ENCODE measurements at places on chromosomes 4 and X.

DNA sequence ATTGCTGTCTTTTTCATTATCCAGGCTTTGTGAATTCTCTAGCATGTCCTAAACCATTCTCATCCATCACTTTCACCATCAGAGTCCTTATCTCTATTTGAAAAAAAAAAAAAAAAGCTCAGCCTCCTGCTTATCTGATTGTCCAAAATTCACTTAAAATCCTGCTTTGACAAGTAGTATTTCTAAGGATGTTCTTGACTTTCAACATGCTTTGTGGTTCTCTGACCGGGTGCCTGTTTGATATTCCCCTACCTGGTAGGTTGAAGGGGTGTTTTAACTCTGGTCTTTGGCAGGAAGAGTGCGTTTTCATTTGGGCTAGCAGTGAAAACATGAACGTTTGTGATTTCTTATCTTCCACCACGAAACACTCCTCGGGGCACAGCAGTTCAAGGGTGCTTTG is 17.3 kb upstream of the BBS12 start:
- no peak for DNase-seq

- no peak for DNase-seq
Observed at GRCh38 chrX:138669693-138670092, 41.8 kb downstream of the FGF13 start.

- no peak for DNase-seq
Observed at GRCh38 chr4:4440333-4441061, 53.6 kb downstream of the NSG1 start.

GRCh38 chr4:185092535-185093197 is 50.4 kb upstream of the SLC25A4 start:
- DNase-seq: no peak

GRCh38 chrX:110675886-110676285 is 119.7 kb downstream of the CHRDL1 start:
- DNase-seq: no peak

DNA sequence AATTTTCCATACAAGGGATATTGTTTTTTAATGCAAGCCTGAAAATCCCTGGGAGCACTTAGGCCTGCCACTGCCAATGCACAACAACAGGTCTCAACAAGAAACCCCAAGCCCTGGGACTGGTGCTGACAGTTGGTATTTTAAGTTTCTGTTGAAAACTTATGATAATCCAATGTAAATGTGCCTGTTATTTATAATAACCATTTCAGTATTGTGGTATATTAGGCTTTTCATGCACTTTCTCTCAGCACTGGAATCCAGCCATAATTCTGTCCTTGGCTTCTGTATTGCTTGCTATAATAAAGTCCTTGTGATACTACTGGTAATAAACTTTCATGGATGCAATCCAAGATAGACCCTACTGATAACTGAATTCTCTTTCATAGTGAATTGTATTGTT is 218.9 kb downstream of the PCDH7 start:
- no peak for DNase-seq

- DNase-seq: no peak
Observed at GRCh38 chr4:48195853-48196252, 61.8 kb upstream of the TXK start.

DNA sequence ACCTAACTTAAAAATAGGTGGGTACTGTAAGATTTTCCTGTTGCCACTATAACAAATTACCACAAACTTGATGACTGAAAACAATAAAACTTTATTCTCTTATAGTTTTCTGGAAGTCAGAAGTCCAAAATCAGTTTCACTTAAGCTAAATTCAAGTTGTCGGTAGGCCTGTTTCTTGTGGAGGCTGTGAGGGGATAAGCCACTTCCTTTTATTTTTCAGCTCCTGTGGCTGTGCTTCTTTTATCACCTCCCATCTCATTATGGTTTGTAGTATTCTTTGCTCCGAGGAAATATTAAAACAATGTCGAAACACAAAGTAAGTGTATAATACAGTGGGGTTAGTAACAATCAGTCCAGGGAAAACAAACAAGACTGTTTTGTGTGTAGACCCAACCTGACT is 610.5 kb upstream of the TECRL start:
- no peak for DNase-seq

GRCh38 chr4:26208237-26208994 is 112.4 kb upstream of the RBPJ start:
- no peak for DNase-seq

GRCh38 chr4:2935762-2936743 is 27.2 kb downstream of the NOP14 start:
- DNase-seq: no peak

DNA sequence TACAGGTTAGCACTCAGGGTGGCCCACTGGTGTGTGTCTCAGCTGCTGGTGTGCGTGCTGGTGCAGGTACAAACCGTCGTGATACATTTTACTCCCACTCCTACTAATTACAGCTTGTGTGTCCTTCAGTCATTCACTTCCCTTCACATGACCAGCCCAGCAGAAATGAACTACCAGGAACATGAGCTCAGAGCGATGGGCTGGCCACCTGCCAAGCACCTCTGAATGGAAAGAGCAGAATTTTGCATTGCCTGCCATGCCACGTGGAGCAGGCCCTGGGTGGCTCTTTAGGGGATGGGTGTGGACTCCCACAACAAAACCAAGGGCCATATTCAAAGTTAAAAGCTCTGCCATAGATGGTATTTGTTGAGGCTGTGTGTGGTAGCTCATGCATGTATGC is 58.9 kb upstream of the PGM2 start:
- no peak for DNase-seq

GRCh38 chr4:110008540-110008939 is 95.9 kb downstream of the EGF start:
- no peak for DNase-seq

GRCh38 chr4:124632439-124632838 is 80.1 kb downstream of the ANKRD50 start:
- no peak for DNase-seq

DNA sequence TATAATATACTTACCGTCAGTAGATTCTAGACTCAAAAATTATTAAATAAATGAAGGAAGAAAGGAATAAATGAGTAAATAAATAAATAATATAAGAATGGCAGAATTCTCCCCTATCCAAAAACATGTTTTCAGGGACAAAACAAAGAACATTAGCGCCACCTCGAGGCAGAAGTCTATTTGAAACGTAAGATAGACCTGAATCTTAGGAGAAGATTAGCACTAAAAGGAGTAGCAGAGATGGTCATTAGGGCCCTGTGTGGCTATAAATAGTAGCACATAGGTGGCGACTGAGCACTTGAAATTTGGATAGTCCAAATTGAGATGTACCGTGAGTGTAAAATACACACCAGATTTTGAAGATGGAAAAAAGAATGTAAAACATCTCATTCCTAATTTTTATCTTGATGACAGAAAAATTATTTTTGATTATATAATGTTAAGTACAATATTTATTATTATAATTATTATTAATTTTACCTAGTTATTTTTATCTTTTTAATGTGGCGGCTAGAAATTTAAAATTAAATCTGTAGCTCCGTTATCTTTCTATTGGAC is 24.3 kb upstream of the SRD5A3 start:
- DNase-seq: no peak

GRCh38 chrX:121496966-121497365 is 449.6 kb downstream of the GLUD2 start:
- no peak for DNase-seq

DNA sequence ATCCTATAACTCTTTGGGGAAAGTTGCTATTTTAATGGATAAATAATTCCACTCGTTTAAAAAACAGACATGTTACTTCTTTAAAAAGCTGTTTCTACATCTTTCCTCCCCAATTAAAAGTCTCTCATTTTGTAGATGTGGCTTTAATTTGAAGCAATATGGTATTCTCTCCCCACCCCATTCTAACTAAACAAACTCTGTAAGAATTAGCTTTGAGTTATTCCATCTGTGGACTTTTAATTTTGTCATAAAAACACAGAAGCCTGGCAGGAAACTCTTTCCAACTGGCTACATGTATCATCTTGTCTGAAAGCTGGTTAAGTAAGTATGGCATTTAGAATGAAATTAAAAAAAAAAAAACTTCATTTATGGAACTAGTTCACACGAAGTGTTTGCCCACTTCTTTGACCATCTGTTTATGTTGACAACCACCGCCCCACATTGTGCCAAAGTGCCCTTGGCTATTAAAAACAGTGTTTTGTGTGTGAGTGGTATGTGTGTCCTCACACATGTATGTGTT is 140.3 kb downstream of the NAA11 start:
- no peak for DNase-seq

DNA sequence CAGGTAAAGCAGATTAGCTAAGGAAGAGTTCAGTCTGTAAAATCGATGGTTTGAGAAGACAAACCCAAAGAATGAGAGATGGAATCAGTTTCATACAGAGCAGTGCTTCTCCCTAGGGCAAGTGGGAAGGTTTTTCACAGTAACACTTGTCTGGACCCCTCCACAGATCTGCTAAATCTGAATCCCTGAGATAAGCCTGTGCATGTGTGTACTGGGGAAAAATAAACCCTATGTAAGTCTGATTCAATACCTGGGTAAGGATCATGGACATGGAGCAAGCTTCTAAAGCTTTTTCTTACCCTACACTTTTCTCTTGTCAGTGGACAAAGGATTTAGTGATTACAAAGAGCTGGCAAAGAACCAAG is 13.6 kb downstream of the ELOVL6 start:
- no peak for DNase-seq

- DNase-seq: no peak
Observed at GRCh38 chrX:20313899-20314298, 47.2 kb upstream of the RPS6KA3 start.

GRCh38 chrX:22634751-22635150 is 362.0 kb downstream of the CBLL2 start:
- DNase-seq: no peak

- DNase-seq: no peak
Observed at GRCh38 chrX:22278375-22278774, 5.7 kb downstream of the CBLL2 start.

GRCh38 chr4:73844806-73845205 is 8.3 kb upstream of the PF4V1 start:
- DNase-seq: no peak
